Left ventricle myocardium superior (tissue), 1 donor: ENCODE measurements at places on chromosomes 16 and 17.

- DNase-seq = no peak
These were observed 42.9 kb upstream of the IL21R start for GRCh38 chr16:27359051-27359450.

GRCh38 chr17:75277664-75278071 is 6.6 kb upstream of the MIF4GD start:
- no peak for DNase-seq

GRCh38 chr16:84680165-84680842 is 19.5 kb upstream of the USP10 start:
- no peak for DNase-seq

DNA sequence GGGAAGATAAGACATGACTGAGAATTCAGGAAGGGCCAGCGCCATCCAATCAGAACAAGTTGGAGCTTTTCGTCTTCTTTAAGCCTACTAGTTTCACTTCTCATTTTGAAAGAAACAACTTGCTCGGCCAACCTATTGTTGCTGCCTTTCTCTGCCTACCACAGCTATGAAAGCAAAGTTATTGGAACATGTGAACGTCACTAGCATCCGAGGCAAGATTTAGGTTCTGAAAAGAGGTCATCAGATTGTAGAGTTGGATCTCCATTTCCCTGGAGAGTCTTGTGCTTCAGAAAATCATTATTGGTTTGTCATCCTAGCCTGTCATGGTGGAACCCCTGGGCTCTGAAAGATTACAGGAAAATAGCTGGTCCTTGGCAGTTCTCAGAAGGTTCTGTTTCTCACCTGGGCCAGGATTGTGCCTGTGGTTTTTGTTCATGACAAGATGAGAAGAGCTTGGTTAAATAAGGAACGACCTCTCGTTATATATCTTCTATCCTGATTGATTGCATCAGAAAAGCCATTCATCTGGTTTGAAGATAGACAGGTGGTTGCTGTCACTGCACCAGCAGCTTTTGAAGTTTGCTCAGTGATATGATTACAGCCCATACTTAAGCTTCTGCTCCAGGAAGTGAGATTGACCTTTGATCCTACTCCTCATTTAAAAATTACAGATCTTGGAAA is 25.3 kb downstream of the CDH13 start:
- DNase-seq = no peak

- DNase-seq = no peak
These were observed 782.7 kb upstream of the KIF2B start for GRCh38 chr17:53039981-53040380.
